ENCODE measurements at places on chromosomes 2 and 18.

DNA sequence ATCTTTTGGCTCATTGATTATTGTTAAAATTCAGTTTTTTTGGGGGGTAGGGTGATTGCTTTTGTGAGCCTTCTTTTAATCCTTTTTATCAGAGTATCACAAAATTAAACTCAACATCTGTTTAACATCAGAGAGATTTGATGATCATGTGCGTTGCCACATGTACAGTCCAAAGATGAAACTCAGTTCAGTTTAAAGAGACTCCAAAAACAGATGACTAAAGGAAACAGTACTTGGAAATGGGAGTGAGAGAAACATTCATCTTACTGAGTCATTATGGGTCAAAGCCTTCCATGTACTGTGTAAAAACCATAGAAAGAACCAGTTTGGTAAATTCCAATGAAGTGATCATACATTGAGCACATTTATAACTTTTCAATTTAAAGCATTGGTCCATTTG, 53.0 kb downstream of the LYPD6 start:
- peak; percentile 80 for DNase-seq

- peak; percentile 45 for DNase-seq
Observed at GRCh38 chr2:40360652-40361051, 91.2 kb downstream of the SLC8A1 start.

GRCh38 chr2:132429351-132429750, 12.7 kb downstream of the GPR39 start:
- DNase-seq = no peak

- no peak for DNase-seq
Observed at GRCh38 chr2:120566331-120567035, 169.2 kb upstream of the GLI2 start.

- DNase-seq = no peak
Observed at GRCh38 chr18:25604196-25604893, 252.4 kb upstream of the ZNF521 start.

GRCh38 chr2:98416383-98417159, 28.1 kb upstream of the INPP4A start:
- DNase-seq = no peak
